ENCODE measurements at places on chromosomes 12 and 14.

GRCh38 chr12:124559182-124560017 lies 8.0 kb downstream of the NCOR2 start:
- no peak for DNase-seq

DNA sequence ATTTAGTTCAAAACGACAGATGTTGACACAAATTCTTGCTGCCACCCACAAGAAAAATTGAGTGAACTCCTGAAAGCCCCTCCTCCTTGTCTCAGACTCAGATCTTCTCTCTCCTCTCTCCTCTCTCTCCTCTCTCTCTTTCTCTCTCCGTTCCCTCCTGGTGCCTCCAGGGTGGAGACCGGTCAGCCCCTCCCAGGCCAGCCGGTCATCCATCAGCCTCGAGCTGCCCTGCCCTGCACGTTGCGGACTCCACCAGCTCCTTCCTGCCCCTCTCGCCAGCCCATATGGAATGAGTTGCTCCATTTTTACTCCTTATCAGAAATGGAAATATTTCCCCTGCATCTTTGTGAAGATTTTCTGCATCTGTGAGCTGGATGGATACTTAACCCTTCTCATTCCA lies 103.8 kb downstream of the TBX5 start:
- DNase-seq: no peak

DNA sequence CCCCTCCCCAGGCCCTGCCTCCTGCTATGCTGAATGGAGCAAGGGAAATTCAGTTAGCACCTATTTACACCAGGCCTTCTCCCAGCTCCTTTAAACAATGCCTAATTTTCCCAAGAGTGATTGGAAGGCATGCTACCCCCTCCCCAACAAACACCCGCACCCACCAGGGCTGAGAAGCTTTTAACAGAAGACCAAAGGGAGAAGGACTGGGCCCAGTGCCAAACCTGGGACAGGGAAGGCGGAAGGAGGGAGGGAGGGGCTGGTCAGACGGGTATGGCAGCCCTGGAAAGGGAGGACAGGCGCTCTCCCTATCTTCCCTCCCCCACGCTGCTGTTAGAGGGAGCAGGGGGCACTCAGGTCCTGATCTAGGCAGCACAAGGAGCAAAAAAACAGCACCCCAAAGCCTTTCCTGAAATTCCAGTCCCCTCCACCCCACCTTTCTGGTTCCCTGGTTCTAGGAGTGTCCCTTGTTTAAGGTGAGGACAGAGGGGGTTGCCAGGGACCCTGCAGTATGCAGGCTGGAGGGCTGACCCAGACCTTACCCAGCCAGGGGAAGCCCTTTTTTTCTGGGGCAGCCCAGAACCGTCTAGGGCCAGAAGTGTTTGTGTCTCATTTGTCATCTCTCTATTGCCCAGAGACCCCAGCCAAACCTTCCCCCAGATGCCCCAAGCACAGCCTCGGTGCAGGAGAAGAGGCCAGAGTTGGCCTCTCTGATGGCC lies 2.4 kb upstream of the KRT8 start:
- no peak for DNase-seq

GRCh38 chr12:82648259-82648909 lies 38.3 kb upstream of the TMTC2 start:
- no peak for DNase-seq

- DNase-seq: no peak
These were observed 4.2 kb upstream of the CLMN start for GRCh38 chr14:95323917-95324316.

GRCh38 chr14:72104011-72104613 lies 171.9 kb downstream of the RGS6 start:
- no peak for DNase-seq

DNA sequence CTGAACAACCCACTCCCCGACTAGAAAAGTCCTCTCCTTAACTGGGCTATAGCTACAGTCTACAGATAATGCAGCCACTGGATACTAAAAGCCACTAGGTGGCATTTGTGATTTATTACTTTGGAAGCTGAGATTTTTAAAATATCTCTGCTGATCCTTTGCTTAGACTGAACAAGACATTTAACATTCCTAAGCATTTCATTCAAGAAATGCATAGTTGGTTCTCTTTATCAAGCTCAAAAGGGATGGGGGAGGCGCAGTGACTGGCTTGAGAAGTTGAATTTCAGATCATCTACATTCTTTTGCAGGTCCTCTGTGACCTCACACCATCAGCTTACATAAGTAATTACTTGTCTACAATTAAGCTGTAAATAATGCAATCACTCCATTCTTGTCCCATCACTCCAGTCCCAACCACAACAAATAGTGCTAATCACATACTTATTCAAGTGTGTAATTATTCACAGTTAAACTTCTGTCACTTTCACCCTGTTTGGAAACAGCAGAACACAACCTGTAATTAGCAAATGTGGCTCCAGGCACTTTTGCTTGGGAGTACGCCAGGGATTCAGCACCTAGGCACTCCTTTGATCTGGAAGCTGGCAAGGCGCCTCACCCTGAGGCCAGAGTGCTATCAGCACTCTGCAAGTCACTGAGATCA lies 203.6 kb downstream of the NOVA1 start:
- no peak for DNase-seq

- no peak for DNase-seq
These were observed 29.6 kb upstream of the VPS33A start for GRCh38 chr12:122295877-122296276.

- no peak for DNase-seq
These were observed 68.8 kb downstream of the PLEKHG3 start for GRCh38 chr14:64773046-64773445.

DNA sequence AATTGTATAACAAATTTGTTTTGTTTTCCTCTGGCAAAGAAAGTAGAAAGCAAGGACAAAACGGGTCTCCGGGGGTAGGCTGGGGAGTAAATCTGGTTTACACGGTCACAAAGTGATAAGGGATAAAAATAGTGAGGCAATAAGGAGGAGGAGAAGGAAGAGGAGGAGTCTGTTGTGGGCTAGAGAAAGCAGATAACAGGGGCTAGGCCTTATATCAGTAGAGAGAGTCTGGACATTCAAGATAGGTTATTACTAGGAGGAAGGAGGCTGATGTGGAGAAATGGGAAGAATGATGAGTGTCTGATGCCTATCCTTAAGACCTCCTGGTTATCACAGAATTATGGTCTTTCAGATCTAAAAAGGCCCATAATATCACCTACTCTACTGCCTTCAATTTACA lies 83.2 kb upstream of the SSTR1 start:
- no peak for DNase-seq

GRCh38 chr12:1799882-1800400 lies 20.4 kb upstream of the LRTM2 start:
- DNase-seq: no peak

DNA sequence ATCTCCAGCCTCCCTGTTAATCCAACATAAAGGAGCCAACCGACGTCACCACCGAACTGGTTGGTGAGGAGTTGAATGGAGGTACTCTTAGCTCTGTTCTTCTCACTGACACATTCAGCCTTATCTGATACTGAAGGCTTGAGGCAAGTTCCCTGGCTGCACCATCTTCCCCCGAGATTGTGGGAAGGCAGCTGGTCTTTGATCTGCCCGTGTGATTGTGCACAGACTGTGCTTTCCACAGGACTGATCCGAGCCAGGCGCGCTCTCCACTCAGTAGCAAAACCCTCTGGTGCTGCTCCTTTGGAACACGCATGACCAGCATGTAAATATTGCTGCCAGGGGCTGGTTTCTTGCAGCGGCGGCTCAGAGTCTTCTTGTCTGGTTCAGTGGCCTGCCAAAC lies 30.1 kb upstream of the DLK1 start:
- DNase-seq: no peak

GRCh38 chr12:31843398-31844095 lies 114.7 kb upstream of the AMN1 start:
- DNase-seq: no peak

GRCh38 chr12:129001-129400 lies 62.4 kb downstream of the IQSEC3 start:
- no peak for DNase-seq

DNA sequence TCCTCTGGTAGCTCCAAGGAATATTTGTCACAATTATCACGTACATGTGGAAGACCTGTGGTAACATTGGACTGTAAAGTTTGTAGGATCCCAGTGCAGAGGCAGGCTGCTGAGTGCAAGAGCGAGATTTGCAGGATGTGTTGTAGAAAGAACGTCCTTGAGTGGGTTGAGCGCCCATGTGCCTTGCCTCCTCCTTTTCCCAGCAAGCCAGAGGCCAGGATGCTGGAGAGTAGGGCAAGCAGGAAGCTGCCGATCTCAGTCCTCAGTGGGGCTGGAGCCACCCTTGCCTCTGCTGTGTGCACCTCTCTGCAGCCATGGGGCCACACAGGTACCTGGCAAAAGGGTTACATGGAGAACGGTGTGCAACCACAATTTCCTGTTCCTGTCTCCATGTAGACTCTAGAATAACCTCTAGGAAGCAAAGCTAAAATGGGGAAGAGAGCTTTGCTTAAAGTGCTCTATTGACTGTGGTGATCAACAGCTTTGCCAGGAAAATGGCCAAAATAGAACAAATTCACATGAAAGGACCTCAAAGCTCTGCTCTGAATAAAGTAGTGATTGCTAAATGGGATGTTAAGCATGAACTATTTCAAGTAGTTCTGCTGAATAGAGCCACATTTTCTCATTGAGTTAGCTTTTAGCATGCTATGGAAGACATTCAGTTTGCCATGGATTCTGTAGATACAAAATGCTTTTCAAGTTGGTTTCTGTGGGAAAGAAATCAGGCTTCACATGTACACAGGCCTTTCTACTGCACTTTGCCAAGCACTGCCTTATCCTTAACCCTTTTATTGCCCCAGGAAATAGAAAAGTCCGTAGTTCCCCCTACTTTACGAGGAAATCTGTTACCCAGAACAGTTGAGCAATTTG lies 37.4 kb downstream of the ANKRD9 start:
- DNase-seq: no peak

DNA sequence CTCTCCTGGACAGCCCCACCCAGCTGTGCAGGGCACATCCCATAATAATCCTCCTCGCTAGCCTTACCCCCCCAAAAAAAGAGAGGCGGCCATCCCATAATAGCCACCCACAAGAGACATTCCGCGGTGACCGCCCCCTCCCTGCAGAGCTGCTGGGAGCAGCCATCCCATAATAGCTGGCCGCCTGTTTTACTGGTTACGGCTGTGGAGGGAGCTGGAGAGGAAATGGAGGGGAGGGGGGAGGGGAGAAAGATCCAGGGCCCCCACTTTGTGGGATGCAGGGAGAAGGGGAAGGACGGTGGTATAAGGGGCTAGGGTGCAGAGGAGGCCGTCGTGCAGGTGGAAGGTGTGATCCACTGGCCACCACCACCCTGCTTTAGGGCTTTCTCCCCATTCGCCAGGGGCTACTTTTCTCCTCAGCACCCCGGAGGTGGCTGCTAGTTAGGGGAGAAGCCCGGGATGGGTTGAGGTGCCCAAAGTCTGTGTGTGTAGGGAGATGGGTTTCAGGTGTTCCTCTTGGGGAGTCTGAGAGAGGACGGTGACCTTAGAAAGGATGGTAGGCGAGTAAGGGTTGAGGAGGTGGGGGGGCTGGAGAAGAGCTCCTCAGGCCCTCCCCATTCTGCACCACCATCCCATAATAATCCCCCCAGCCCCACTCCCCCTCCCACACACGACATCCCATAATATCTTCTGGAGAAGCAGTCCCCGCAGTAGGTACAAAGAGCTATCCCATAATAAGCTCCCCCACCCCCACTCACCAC lies 6.0 kb upstream of the CHD4 start:
- DNase-seq: peak; percentile 77

- DNase-seq: no peak
These were observed 127.3 kb downstream of the SCARB1 start for GRCh38 chr12:124736115-124737039.

DNA sequence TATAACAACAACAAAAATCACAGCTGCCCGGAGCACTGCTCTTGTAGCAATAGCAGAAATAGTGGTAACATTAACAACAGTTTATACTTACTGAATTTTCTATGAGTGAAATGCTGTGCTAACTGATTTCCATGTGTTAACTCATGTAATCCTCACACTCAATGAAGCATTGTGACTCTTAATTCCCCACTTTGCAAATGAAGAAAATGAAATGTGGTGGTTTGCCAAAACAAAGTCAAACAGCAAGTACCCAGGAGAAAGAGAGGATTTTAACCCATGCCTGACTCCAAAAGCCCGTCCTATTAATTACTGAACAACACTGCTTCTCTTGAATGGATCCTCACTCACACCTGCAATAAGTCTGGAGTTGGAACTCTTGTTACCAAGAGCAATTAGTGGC lies 123.5 kb downstream of the MED13L start:
- DNase-seq: no peak

GRCh38 chr12:2286461-2287131 lies 233.8 kb downstream of the CACNA1C start:
- no peak for DNase-seq

DNA sequence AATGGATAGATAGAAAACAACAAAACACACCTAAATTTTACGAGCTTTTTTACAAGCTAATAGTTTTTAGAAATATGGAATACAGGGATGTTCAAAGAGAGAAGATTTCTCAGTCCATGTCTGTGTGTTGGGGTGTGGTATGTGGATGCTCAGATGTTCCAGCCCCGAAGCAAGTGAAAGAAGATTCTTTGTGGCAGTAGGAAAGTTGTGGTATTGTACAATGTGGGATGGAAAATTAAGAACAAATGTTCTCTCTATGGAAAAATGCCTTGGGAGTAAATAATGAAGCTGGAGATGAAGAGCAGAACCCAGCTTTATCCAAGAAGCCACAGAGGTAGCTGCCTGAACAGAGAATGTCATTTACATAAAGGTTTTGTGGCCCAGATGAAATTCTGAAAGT lies 150.3 kb upstream of the PRKD1 start:
- no peak for DNase-seq

GRCh38 chr12:103821773-103822172 lies 19.3 kb downstream of the NT5DC3 start:
- DNase-seq: no peak

GRCh38 chr14:50773632-50774541 lies 57.1 kb downstream of the NIN start:
- DNase-seq: no peak

GRCh38 chr12:68138480-68138879 lies 21.1 kb downstream of the IFNG start:
- DNase-seq: no peak

DNA sequence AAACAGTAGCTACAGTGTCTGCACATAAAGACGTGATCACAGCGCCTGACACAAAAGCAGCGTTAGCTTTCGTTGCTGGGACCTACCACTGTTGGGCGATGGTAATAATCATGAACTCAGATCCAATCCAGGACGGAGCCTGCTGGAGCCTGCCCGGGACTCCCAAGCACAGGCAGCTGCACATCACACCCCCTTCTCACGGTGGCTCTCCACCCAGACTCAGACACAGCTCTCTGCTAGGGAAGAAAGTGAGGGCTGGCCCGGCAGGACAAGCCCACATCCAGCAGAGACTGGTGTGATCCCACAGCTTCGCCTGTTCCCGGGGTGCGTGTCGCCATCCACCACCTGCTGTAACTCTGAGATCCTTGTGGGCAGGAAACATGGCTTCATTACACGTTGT lies 49.9 kb upstream of the FOXN3 start:
- DNase-seq: no peak

- DNase-seq: no peak
These were observed 22.2 kb upstream of the LRTM2 start for GRCh38 chr12:1797991-1798640.

DNA sequence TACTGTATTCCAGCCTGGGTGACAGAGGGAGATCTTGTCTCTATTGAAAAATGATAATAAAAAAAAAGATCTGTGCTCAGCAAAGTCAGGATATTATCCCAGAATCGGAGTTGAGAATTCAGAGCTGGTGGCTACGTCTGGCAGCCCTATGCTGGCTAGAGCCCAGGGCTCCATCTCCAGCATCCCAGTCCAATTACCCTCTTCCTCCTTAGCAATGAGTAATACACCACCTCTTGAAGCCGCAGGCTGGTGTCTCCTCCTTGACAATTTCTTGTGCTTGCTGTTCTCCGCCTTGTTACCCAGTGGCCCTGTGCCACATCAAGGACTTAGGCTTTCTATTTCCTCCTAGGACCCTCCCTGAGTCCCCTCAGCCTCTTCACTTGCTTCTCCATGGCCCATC lies 38.4 kb upstream of the DDX11 start:
- DNase-seq: no peak

Data from amygdala (tissue), 56 donors.